Kidney (tissue), 22 donors: ENCODE measurements at places on chromosomes 16 and 17. TPM values are rescaled to one million over a fixed set of nuclear protein-coding genes. Genes with fewer than 3 reads are reported as not detected.
A peak's percentile ranks its signal among the peaks of the same experiment; 100 is the strongest.

DNA sequence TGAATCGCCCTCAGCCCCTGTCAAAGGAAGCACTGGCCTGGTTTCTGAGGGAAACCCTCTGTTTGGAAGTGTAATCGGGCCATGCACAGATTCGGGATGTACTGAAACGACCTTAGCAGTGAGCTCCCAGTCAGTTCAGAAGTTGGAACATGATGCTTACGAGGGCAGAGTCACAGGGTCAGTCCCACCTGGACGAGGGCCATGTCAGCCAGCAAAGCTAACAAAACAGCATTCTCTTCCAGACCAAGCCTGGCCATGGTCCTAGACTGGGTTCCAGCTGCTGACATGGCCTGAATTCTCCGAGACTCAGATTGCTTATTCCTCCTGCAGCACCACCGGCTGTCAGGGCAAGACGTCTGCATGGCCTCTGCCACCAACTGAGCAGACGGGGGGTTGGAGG lies 192.2 kb upstream of the WSCD1 start:
- no peak for DNase-seq

DNA sequence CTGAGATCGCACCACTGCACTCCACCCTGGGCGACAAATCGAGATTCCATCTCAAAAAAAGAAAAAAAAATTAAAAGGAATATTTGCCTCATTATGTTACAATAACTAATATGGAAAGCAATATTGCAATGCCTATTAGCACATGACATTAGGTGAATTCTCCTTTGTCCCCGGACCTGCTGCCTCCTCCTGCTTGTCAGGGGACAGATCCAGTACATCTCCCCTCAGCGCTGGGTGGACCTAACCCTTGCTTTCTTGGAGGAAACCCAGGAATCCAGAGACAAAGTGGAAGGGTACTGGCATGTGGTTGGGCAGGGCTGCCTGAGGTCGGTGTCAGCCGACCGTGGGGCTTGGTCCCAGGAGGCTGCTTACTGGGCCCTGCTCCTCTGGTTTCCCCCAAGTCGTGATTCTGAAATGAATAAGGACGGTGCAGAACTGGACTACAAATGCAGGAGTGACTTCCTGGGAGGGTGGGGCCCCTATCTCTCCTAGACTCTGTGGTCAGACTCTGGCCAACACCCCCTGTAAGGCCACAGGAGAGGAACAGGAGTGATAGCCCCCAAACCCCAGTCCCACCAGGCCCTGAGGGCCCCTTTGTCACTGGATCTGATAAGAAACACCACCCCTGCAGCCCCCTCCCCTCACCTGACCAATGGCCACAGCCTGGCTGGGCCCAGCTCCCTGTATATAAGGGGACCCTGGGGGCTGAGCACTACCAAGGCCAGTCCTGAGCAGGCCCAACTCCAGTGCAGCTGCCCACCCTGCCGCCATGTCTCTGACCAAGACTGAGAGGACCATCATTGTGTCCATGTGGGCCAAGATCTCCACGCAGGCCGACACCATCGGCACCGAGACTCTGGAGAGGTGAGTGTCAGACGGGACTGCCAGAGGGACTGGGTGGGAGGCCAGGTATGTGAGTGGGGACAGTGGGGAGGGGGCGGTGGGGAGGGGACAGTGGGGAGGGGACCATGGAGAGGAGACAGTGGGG lies at the start of gene HBZ:
TSS of gene HBZ (plus strand) at position 504 of the 988 bp plus-strand sequence. CDS start at position 770, 266 bp downstream.
- DNase-seq: no peak

GRCh38 chr16:82368041-82368440 lies 198.0 kb upstream of the MPHOSPH6 start:
- DNase-seq: peak; percentile 52

- peak; percentile 58 for DNase-seq
These were observed 101.8 kb downstream of the FOXL1 start for GRCh38 chr16:86680162-86680561.

DNA sequence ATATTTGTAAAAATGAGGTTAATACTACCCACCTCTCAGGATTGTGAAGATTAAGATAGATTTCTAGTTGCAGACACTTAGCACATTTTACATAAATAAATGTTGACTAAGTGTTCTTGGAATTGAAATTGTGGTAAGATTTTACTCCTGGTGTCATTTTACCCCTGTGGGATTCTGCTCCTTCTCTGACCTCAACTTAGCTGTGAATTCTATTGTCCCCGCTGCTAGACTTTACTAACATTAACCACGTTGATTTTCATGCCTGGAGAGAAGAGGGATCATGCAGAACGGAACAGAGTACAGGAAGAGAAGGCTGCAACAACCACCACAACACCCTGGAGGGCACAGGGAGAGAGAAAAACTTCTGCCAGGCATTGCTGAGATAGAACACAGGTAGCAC lies 2.1 kb upstream of the TOM1L1 start:
- no peak for DNase-seq

DNA sequence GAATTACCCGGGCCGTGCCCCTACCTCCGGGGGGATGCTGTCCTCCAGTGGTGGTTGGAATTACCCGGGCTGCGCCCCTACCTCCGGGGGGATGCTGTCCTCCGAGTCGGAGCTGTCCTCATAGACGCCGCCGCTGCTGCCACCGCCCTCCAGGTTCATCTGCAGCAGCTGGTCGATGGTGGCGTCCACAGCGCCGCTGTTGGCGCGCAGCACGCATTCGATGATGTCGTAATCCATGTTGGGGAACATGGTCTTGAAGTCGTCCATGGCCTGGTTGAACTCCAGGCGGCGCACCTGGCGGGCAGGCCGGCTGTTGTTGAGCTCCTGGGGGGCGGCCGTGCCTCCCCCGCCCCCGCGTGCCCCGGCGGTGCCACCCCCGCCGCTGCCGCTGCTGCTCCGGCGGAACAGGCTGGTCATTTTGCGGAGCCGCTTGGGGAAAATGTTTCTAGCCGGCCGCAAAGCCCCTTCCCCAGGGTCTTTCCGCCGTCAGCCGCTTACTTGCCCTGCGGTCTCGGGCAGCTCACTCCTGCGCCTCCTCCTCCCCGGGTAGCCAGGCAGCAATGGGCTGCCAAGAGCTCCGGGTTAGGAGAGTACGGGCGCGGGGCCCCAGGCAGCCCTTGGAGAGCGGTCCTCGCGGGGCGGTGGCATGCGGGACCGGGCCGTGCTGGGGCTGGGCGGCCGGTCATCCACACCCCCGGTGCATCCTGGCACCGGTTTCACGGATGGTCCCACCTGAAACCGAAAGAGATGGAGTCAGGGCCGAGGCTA lies 35.5 kb upstream of the MRPS23 start:
- DNase-seq: no peak

CHD9NB gene
- polyA plus RNA-seq: 9.8 TPM

GRCh38 chr17:29045734-29046472 lies 3.0 kb downstream of the PIPOX start:
- DNase-seq: no peak

- no peak for DNase-seq
These were observed 720 bp downstream of the METRN start for GRCh38 chr16:715477-716199.

- DNase-seq: no peak
These were observed 142.1 kb downstream of the SLC39A11 start for GRCh38 chr17:72950242-72950931.

DNA sequence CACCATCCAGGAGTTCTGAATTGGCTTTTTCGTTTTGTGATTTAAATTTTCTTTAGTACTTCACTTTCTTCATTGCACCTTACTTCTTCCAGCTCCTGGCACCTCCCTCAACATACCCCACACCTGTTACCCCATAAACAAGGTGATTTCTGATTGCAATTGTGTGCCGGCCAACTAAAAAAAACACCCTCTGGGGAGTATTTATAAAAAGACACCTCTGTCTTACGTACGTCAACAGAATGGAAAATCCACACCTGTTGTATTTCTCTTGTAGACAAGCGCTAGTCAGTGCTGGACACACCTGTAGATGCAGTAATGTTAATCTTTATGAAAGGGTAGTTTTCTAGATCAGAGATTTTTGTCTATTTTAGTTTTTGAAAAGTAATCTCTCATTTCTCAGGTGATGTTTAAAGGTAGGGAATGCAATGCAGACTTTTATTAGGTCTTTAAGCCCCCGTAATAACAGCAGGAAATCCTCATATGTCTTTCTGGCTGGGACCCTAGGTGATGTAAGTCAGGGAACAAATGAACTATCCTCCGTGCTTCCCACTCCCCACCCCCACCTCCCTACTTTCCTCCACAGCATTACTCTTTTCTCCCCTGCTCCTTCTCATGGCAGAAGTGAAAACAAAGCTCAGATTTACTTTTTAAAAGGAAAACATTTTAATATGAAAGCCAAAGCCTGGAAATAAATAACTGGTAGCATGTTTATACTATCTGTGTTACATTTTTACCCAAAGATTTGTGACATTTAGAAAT lies 4.2 kb downstream of the MSI2 start:
- DNase-seq: no peak

GRCh38 chr16:58057784-58058183 lies 32.2 kb downstream of the MMP15 start:
- DNase-seq: no peak

- DNase-seq: peak; percentile 12
These were observed 12.7 kb downstream of the RNF227 start for GRCh38 chr17:7903154-7904103.

DNA sequence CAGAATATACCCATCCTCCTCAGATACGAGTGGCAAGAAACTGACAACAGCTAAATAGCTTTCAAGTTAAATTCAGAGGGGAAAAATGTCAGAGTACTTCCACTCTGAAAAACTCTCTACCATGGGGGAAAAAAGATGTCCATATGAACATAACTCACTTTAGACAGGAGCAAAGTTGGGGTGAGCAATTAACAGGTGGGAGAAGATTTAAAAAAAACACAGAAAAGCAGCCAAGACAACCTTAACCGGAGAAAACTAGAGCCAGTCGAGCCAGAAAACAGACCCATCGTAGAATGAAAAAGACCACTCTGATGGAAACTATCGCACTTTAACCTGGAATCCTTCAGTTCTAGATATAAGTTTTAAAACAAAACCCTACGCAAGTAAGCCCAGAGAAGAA lies 833 bp downstream of the TERF2 start:
- DNase-seq: no peak

CDH3 gene
- 9.8 TPM for polyA plus RNA-seq

MSLN gene
- polyA plus RNA-seq: 3.7 TPM

CLEC10A gene
- polyA plus RNA-seq: 1.5 TPM
